ENCODE measurements at places on chromosomes 12 and 14.

- no peak for DNase-seq
Measured at GRCh38 chr12:89895101-89895500, 186.5 kb upstream of the ATP2B1 start.

DNA sequence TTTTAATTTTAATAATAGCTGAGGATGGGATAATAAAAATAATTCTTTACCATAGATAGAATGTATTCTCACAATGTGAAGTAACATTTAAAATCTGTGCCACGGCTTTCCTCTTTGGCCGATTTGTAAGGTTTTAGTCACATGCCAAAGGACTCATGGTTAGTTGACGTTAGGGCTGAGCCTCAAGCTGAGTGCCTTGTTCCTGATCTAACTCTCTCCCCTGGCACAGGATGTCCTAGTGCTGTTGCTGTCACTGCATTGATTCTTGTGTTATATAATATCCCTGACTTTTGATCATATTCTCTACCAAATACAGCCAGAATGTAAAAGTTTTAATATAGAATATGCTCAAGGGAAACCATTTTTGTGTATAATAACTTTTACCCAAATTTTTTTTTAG lies 144.3 kb downstream of the PELI2 start:
- DNase-seq: no peak

- DNase-seq: no peak
Measured at GRCh38 chr12:11855983-11856374, 206.5 kb downstream of the ETV6 start.

- no peak for DNase-seq
Measured at GRCh38 chr12:53194973-53195372, 12.1 kb downstream of the ITGB7 start.

DNA sequence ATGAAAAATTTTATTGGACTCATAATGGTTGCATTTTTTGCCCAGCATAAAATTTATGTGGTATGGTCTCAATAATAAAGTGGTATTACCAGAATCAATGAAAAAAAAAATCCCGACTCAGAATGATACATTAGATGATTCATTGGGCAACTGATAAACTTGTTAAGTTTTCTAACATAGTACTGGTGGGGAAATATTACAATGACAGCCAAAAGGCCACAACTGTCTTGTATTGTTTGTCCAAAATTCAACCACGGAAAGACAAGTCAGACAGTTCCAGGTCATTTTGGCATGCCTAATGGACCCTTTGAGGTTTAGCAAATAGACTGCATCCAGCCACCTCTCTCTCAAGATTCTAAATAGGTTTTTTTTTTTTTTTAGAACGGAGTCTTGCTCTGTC lies 70.5 kb upstream of the TRIM9 start:
- DNase-seq: no peak

DNA sequence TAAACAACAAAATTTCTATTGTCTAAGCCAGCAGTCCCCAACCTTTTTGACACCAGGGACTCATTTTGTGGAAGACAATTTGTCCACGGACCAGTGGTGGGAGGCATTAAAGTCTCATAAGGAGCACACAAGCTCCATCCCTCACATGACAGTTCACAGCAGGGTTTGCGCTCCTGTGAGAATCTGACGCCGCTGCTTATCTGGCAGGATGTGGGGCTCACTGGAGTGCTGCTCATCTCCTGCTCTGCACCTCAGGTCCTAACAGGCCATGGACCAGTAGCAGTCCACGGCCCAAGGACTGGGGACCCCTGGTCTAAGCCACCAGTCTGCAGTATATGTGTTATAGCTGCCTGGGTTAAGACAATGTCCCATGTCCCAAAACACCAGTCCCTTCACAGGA lies 27.2 kb downstream of the VCPKMT start:
- peak; percentile 37 for DNase-seq

- no peak for DNase-seq
Measured at GRCh38 chr12:5581019-5581418, 149.1 kb downstream of the NTF3 start.

DNA sequence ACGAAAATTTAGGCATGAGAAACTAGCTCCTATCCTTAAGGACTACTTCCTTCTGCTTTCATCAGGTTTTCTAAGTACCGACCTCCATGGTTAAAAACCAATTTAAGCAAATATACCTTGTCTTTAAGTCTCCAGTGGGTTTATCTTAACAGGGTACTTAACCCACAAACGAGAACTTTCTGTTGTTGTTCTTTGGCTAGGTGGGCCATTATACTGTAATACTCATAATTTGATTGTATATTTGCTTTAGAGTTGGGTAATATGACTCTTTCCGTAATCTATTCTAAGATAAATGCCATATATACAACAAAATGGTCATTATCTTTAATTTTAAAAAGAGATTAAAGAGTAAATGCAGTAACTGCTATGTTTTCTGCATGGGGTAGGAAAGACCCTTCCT lies 21.6 kb downstream of the RASSF8 start:
- DNase-seq: no peak

DNA sequence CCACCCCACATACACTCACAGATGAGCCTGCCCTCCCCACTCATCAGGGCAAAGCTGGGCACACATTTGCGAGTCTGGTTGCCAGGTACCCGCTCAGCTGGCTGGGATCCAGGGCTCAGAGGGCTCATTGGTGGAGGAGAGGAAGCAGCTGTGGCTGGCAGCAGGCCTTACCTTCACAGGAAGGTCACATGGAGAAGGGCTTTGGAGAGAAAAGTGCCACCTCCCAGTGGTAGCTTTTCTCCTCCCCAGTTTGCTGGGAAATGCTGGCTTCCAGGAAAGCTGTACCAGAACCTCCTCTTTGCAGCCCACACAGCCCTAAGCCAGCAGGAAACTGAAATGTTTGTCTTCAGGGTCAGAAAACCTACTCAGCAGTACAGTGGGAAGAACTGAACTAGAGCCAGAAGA lies 55.6 kb downstream of the LGMN start:
- no peak for DNase-seq

GRCh38 chr14:69115407-69116185 lies 37.3 kb downstream of the DCAF5 start:
- DNase-seq: no peak

GRCh38 chr14:23601424-23601823 lies 22.8 kb upstream of the JPH4 start:
- DNase-seq: no peak

DNA sequence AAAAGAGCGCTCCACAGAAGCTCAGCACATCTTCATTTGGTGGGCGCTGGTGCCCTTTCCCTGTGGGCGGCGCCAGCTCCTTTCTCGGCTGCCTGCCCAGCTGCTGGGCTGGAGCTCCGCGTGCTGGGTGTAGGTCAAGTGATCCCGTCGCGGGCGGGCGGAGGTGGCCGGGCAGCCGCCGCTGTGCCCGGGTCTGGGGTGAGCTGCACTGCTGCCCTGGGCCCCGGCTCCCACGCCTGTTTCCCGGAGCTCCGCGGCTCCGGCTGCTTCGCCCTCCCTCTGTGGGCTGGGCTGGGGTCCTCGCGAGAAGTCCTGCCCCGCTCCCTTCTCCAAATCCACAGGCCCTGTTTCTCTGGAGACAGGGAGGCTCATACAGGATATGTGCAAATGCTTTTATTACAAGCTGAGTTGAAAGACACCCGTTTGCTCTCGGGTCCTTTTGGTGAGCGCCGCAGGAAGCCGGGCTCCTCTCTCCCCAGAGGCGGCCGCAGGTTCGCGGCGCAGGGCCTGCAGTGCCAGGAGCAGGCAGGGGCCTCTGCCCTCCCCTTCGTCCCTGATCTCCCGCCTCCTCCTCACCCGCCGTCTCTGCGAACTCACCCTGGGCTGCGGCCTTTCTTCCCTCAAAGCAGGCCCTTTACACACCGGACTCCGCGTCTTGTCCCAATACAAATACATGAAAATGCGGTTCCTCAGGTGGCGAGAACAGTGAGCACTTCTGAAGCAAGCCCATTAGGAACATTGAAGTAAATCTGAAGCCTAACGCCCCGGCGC lies 67.8 kb upstream of the CAPRIN2 start:
- DNase-seq: no peak

DNA sequence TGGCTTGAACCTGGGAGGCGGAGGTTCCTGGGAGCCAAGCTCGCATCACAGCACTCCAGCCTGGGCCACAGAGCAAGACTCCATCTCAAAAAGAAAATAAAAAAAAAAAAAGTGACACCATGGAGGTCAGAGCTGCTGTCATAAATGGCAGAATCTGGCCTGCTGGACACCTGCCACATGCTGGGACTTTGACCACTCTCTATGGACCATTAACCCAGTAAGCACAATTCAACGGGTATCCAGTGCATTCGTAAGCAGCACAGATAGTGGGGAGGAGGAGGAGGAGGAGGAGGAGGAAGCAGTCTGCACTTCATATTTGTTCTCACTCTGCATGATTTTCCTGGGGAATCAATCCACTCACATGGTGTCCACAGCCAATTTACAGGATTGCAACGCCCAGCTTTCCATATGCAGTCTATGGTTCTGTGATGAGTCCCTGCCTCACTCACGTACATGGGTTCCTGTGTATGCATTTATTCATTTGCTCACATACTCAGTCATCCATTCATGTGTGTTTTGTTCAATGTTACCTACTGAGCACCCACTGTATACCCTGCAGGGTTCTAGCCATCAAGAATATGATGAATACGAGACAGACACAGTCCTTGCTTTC lies 326.8 kb downstream of the GLT1D1 start:
- DNase-seq: no peak

DNA sequence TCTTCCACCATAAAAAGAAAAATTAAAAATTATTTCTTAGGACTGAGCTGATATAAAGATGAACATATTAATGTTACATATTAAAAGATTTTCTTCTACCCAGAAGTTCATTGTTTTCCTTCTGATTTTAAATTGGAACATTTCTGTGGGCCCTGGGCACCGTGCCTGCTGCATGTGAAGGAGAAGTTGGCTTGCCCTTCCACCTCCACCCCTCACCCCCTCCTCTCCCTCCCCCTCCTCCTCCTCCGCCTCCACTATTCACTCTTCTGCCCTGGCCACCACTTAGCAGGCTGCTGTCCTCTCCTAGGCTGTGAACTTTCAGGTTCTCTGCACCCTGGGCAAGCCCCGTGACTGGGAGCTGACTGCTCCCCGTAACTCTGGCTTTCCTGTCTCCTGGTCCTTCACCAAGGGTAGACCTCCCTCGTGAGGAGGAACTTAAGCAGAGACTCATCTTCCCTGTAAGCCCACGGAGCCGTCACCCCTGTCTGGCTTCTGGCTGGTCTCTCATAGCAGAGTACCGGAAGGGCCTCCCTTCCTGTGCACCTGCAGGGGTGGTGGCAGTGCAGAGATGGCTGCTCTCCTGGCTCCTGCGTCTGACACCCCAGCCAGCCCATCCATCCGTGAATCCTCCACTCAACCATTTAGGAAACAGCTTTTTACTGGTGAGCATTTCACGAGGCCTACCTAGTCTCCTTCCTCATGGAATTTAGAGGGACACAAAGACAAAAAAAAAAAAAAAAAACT lies 12.8 kb downstream of the TUNAR start:
- no peak for DNase-seq

DNA sequence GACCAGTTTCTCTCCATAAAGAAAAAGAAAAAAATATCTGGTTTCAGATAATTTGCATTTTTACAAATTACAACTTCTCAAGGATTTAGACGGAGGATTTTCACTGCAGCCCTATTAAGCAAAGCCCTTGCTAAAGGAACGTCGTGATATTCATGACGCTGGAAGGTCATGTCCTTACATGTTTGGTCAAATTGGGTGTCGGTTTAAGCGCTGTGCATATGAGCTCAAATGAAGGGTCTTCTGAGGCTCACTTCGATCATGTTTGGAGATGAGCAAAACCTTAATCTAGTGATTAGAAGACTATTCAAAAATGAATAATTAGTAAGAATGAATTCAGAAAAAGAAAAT lies 67.3 kb upstream of the USP15 start:
- DNase-seq: no peak

DNA sequence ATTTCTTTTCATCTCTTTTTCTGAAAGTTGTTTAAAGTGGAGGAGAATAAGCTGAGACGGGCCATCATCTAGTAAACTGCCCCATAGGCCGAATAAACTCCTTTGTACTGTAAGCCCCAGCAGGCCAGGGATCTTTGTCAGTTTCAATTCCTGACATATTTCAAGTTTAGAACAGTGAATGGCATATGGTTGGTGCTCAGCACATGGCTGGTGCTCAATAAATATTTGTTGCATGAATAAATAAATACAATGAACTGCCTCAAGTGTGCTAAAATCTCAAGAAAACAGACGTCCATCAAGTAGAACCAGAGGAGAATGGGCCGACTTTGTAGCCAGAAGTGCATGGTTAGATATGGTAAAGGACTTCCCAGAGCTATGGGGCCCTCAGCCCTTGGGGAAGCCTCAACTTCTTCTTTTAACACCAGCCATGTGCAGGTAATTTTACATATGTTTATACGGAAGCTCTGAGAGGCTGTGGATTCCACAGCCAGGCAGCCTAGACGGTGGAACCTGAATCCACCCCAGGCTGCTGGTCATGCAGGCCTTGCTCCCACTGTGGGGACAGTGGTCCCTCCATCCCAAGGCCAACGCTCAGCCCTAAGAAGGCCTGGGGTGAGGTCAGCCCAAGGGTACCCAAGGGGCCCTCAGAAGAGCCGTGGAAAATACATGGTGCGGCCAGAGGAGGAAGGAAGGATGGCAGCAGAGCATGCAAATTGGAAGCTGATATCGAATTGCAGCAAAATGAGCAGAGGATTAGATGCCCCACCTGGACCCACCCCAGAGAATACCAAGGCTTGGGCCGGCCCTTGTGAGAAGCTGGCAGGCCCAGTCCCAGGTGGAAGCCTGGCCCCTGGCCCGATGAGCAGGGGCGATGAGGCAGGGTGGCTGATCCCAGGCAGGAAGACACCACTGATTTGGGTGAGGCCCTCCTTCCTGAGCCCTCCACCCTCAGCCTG lies 8.7 kb upstream of the AQP2 start:
- no peak for DNase-seq

DNA sequence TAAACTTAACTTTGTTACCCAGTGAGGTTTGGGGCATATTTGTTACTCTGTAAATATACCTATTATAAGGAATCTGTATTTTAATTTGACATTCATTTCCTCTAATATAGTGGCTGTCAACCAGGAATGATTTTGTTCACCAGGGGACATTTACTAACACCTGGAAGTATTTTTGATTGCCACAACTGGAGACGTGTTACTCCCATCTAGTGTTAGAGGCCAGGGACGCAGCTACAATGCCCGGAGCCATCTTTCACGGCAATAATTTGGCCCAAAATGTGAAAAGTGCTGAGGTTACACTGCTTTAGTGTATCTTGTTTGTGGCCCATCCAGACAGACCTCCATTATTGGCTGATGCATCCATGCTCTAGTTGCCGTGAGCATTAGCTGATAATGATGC lies 881.3 kb upstream of the ATXN7L3B start:
- no peak for DNase-seq

Data from vagina (tissue), 2 donors.